Activated T-cell treated with anti-CD3 and anti-CD28 coated beads, Interleukin-2, amount 50 U/mL, for 72 hours (primary cell): ENCODE measurements at places on chromosomes 3 and 15.

DNA sequence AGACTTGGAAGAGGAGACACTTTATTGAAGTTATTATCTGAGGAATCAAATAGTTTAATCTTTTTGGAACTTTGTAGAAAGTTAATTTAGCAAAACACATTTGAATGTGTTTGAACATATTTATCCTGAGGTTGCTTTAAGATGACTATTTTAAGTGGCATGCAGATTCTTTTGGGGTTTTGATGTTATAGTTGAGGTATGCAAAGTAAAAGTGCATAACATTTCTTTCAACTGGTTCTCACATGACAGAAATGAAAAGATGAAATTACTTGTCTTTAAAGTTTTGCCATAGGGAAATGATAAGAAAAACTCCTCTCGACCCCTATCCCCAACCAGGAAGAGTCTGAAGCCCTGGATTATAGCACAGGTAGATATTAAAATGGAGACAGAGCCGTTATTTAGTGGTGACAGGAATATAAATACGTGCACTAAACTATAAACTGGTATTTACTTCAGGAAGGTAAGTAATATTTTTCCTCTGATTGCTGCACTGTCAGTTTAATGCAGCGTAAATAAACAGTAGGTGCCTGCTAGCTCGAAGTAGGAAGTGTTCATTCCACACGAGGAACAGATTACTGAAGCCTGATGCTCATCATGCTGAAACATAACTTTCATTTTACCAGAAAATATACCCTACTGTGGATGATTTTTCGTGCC lies 15.1 kb upstream of the SATB1 start:
- DNase-seq, result no peak

GRCh38 chr3:29338377-29338776 lies 57.5 kb downstream of the RBMS3 start:
- no peak for DNase-seq

DNA sequence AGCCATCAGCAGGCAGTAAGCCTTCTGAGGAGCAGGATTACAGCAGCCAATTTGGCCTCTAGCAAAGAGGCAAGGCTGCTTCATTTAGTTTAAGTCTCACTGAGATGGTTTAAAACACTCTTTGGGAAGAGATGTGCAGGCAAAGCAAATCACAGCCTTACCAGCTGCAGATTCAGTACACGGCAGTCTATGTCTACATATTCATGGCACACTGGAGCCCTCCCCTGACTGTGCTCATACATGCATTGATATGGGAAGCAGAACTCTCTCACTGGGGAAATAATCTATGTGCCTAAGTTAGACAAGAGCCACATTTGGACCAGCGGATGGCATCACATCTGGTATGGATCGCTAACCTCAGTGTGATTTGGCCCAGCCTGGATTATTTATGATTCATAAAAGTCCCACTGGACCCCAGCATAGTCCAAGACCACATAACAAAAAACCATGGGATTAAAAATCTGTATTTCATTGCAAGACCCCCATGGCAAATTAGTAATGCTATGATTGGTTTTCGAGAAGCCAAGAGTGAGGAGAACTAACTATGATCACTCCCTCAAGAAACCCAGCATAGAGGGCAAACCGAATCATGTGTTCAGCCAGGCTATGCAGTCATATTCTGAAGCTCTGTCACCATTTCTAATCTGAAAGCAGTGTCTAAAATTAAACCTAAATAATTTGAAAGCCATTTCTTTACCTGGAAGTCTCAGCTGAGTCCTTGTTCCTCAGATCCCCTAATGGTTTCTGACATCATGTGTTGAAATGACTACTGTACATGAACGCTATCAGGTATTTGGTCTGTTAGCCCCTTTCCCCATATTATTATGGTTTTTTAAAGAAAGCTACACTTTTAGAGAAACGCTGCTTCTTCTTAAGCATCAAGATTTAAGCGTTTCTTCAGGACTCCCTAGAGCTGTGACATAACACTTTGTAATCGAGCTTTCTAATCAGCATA lies 1.2 kb downstream of the PRICKLE2 start:
- DNase-seq, result no peak

GRCh38 chr3:2961576-2961975 lies 148.6 kb downstream of the IL5RA start:
- DNase-seq, result no peak

- no peak for DNase-seq
These were observed 5.0 kb upstream of the KPNA1 start for GRCh38 chr3:122519693-122520092.

DNA sequence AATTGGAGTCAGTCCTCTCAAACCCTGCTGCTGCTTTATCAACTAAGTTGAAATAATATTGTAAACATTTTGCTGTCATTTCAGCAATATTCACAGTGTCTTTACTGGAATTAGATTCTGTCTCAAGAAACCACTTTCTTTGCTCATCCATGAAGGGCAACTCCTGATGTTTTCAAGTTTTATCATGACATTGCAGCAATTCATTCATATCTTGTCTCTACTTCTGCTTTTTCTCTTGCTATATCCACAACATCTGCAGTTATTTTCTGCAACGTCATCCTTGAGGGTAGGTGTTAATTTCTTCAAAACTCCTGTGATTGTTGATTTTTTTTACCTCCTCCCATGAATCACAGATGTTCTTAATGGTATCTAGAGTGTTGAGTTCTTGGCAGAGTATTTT lies 181.6 kb downstream of the EPHA6 start:
- DNase-seq, result no peak

- no peak for DNase-seq
These were observed 312.3 kb downstream of the EPHA3 start for GRCh38 chr3:89419647-89420241.
